Stimulated activated CD8-positive, alpha-beta memory T cell treated with anti-CD3 and anti-CD28 coated beads, Interleukin-4, amount 100 ng/mL, for 24 hours (primary cell): ENCODE measurements at places on chromosomes 2 and 18.

DNA sequence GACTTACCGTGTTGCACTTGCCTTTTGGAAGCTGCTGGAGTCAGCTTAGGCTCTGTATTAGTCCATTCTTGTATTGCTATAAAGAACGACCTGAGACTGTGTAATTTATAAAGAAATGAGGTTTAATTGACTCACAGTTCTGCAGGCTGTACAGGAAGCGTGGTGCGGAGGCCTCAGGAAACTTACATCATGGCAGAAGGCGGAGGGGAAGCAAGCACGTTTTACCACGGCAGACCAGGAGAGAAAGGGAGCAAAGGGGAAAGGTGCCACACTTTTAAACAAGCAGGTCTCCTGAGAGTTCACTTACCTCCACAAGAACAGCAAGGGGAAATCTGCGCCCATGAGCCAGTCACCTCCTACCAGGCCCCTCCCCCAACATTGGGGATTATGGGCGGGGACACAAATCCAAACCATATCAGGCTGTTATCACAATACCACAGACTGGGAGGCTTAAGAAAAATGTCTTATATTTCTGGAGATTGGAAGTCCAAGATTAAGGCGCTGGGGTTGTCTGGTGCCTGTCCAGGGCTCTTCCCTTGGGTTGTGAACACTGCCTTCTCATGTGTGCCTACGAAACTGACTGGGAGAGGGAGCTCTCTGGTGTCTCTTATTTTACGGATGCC, 3.6 kb upstream of the D2HGDH start:
- DNase-seq, result no peak

DNA sequence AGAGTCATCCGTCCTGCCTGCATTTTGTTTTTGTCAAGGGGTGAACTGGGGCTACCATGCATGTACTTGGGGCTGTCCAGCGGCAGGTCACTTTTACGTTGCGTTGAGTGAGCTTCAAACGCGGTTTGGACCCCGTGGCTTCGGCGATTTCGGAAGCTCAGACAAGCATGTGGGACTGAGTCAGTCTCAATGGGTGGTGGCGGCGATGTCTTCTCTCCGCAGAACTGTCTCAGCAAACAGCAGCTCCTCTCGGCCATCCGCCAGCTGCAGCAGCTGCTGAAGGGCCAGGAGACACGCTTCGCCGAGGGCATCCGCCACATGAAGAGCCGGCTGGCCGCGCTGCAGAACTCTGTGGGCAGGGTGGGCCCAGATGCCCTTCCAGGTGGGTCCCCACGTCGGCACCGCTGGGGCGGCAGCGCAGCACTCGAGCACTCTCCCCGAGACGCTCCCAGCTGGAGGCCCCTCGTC, 21.3 kb downstream of the FBLN7 start:
- DNase-seq, result no peak

- DNase-seq, result no peak
These were observed 167.1 kb downstream of the PDE1A start for GRCh38 chr2:182259629-182260150.

- no peak for DNase-seq
These were observed 90.0 kb downstream of the MAP3K20 start for GRCh38 chr2:173165443-173166238.

DNA sequence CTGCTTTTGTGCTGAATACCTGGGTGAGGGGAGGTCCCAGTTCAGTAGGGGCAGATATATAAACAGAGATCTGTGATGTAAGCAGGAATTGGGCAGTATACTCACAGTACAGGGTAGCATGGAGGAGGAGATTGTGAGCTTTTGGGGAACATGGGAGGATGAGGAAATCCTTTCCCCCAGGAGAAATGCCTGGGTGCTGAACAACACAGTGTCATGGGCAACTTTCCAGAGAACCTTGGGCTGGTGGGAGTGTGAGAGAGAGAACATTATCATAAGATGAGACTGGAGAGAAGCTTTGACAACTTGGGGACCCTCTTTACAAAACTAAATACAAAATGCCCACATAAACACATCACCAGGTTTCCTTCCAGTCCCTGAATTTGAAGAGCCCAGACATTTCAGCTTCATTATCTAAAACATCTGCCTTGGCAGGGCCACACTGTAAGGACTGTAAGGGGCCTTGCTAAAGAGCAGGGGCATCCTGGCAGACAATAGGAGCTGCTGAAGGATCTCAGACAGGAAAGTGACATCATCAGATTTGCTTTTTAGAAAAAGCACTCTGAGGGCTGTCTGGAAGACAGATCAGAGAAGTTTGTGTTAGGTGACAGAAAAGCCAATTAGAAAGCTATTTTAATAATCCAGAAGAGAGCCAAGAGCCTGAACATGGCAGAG, 303.1 kb upstream of the FBXO11 start:
- no peak for DNase-seq

DNA sequence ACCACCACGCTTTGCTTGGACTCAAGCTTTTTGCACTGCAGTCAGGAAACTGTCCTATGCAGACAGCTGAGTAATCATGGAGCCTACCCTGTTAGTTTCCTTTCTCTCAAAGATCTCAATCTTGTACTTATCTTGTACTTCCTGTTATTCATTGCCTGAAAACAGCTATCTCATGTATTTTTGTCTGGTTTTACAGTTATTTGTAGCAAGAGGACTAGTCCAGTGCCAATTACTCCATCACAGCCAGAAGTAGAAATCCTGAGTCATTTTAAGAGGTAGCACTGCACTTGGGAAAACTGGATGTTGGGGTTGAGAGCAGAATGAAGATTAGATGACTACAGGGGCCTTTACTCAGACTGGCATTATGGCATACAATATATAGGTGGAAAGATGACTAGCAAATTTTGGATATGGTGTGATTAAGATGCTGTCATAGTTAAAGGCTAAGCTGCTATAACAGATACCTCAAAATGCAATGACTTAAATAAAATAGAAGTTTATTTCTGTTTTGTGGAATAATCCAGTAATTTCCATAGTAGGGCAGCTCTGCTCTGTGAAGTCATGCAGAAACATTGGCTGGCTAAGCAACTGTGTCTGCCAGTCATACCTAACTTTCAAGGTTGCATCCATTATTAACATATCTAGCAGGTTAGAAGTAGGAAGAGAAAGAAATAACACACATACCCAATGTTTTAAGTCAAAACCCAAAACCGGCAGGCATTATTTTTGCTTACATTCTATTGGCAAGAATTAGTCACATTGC, 21.1 kb upstream of the CHMP3 start:
- no peak for DNase-seq
